ENCODE measurements at places on chromosomes 2 and 18. TPM values are rescaled to one million over a fixed set of nuclear protein-coding genes. Genes with fewer than 3 reads are reported as not detected.

PCARE gene
- total RNA-seq: under 0.01 TPM

KRTCAP3 gene
- 0.25 TPM for total RNA-seq

BIN1 gene
- total RNA-seq: 42.8 TPM

ANKRD30B gene
- total RNA-seq: not detected

CCDC142 gene
- total RNA-seq: 19.2 TPM
